ENCODE measurements at places on chromosomes 13 and 19.
A peak's percentile ranks its signal among the peaks of the same experiment; 100 is the strongest.

GRCh38 chr19:18972301-18972811 is 31.3 kb upstream of the HOMER3 start:
- DNase-seq, result no peak

DNA sequence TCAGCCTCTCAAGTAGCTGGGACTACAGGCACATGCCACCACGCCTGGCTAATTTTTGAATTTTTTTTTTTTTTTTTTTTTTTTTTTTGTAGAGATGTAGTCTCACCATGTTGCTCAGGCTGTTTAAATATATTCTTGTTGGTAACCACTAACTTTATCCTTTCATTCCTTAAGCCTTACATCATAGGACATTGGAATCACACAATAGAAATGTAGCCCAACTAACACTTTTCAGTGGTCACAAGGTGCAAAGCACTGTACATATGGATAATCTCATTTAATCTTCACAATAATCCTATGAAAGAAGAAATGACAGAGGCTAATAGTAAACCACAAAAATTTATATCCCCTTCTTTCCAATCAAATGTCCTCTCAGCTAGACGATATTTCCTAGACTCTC is 417.8 kb upstream of the DACH1 start:
- DNase-seq, result no peak

GRCh38 chr19:39539165-39539517 is 820 bp downstream of the EID2 start:
- DNase-seq, result no peak

GRCh38 chr13:109941221-109941620 is 154.8 kb upstream of the IRS2 start:
- no peak for DNase-seq

DNA sequence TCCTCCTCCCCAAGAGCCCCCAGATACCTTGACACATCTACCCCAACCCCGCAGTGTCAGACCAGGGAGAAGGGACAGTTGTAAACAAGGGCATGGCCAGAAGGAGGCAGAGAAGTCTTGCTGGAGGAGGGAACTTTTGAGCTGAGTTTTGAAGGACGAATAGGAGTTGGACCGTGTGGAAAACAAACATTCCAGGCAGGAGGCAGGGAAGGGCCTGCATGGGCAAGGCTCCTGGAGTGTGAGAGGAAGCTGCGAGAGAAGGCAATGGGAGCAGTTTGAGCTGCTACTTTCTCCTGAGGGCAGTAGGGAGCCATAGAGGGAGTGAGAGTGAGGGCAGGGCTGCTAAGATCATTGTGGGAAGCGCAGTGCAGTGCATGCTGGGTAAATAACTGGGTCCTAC is 23.3 kb downstream of the IL12RB1 start:
- DNase-seq, result no peak

DNA sequence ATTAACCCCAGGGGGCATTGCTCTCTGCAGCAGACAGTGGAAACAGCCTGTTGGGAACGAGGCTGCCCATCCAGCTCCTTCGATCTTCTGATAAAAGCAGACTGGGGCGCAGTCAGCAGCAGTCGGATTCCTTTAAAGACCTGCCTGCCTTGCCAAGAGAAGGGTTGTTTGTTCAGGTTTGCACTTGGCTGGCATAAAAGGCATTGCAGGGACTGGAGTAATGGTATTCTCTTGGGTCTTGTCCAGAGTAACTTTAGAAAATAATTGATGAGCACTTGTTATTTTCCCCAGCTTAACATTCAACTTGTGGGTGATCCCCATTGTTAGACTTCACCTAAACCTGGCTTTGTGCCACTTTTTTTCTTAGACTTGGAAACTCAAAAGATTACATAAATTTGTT is 67.3 kb upstream of the SLC10A2 start:
- no peak for DNase-seq

GRCh38 chr13:113904411-113904810 is 40.5 kb upstream of the GAS6 start:
- DNase-seq, result no peak

DNA sequence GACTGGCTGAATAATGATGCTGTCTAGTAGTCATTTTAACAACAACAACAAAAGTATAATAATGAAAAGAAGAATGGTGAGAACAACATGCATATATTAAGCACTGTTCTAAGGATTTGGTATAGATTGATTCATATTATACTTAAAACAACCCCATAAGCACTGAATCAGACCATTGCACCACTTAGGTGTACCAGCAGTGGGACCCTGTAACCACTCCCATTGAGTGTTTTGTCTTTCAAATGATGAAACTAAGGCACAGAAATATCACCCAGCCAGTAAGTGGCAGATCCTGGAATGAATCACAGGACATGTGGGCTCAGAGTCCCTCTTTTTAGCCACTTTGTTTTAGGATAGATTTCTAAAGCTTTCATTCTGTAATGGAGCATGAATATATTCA is 14.9 kb upstream of the TNFSF11 start:
- DNase-seq, result no peak

DNA sequence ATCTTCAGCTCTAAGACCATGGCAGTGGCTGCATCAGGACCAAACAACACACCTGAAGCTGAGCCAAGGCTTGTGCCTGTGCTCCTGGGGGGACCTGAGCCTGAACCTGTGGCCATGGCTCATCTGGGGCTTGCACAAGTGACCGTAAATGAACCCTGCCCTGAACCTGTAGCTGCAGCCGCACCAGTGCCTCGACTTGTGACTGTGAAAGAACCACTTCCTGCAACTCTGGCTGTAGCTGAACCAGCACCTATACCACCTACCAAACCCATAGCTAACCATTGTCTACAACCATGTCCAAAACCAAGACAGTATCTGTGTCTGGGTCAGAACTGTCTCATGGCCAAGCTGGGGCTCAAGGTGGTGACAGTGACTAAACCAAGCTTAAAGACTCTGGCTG is 28.2 kb upstream of the SDHAF1 start:
- DNase-seq, result no peak

DNA sequence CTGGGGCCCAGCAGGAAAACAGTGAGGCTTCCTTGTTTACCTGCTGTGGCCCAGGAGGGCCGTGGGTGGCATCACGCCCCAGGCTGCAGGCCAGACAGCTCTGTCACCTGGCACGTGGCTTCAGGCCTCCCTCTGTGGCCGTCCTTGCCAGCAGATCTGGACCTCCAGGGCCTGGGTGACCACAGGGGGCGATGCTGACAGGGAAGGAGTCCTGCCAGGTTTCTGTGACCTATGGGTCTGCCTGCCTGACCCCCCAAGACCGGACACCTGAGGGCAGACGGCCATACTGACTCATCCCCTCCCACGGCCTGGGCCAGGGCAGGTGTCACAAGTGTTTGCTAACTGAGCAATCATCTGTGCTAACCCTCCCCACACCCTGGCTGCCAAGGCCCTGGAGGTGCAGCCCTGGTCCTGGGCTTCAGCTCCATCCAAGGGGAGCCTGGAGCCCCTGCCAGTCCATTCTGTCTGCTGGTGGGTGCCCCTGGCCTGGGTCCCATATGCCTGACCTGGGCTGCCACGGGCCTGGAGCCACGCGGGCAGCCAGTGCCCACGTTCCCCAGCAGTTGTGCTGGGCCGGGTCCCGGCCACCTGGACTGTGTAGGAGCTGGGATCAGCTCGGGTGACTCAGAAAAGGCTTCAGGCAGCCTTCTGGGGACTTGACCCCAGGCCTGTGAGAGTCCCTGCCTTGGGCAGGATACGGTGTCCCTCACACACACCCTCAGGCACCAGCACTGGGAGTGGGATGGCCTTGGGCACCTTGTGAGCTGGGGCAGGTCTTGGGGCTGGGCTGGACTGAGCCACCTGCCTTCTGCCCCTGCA is 3.7 kb downstream of the CDC34 start:
- no peak for DNase-seq

DNA sequence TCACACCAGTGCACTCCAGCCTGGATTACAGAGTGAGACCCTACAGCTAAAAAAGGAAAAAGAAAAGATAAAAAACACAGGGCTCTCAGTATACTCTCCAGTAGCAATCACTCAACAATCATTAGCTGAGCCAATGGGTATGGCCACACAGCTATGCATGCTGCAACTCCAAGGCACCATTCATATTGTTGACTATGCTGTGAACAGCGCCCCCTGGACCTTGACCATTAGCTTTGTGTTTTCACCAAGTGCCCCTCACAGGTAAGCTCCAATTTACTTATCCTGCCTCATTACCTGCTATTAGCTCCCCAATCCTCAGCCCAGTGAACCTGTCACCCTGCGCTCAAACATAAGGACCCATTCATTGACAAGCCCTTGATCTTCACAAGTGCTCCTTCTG is 35.8 kb downstream of the ZIC5 start:
- DNase-seq, result no peak

GRCh38 chr19:41734585-41734984 is 20.7 kb upstream of the CEACAM6 start:
- DNase-seq, result peak; percentile 95

GRCh38 chr13:114128624-114129522 is 3.5 kb downstream of the RASA3 start:
- DNase-seq, result no peak

DNA sequence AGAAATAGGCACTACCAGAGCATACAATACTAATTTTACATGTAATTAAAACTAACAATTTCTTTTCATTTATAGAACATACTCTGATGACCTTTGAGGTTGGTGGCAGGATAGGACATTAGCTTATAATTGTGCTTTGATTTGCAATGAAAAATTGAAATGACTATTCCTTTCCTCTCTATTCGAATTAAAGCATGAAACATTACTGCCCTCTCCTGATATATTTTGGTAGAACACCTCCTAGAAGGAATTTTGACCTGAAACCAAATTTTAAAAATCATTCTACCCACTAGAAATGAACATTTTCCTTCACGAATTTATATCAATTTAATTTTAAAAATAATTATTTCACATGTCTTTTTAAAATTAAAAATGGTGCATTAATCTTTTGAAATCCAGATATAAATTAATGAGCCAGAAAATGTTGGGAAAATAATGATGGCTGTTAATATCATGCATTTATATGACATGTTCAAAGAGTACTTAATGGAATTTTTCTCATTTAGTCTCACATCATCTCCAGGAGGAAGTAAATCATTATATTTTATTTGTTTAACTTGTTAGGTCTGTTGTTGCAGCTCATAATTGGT is 556.3 kb upstream of the ARGLU1 start:
- no peak for DNase-seq

- no peak for DNase-seq
These were observed 327.5 kb upstream of the SPRY2 start for GRCh38 chr13:80668452-80668851.

- no peak for DNase-seq
These were observed 22.7 kb upstream of the NAXD start for GRCh38 chr13:110592665-110593064.

- DNase-seq, result no peak
These were observed 45.9 kb upstream of the TFDP1 start for GRCh38 chr13:113538689-113539058.

- peak; percentile 92 for DNase-seq
These were observed 32.0 kb upstream of the TUBGCP3 start for GRCh38 chr13:112619730-112620631.

DNA sequence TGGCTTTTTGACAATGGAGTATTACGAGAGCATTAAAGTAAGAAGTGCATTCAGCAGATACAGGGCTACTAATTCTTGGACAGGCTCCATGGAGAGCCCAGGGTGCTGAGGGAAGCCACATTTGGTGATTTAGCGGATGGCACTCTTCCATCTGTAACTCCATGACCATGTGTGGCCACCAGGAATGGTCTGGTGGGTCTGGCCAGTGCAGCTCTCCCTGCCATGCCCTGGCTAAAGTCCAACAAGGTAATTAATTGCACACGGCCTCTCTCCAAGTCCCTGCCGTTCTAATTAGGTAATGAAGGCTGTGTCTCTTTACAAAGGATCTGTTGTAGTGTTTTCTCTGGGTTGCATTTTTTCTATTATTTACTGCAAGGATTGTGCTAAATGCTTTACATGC is 4.3 kb upstream of the ZFR2 start:
- DNase-seq, result no peak

- DNase-seq, result peak; percentile 84
These were observed at the start of gene MPND for GRCh38 chr19:4343370-4344307. Gene MPND, plus strand, starts transcription at chr19:4343562. Its CDS starts 32 bp downstream, at chr19:4343594.

GRCh38 chr13:34587576-34587975 is 354.5 kb upstream of the NBEA start:
- DNase-seq, result no peak

DNA sequence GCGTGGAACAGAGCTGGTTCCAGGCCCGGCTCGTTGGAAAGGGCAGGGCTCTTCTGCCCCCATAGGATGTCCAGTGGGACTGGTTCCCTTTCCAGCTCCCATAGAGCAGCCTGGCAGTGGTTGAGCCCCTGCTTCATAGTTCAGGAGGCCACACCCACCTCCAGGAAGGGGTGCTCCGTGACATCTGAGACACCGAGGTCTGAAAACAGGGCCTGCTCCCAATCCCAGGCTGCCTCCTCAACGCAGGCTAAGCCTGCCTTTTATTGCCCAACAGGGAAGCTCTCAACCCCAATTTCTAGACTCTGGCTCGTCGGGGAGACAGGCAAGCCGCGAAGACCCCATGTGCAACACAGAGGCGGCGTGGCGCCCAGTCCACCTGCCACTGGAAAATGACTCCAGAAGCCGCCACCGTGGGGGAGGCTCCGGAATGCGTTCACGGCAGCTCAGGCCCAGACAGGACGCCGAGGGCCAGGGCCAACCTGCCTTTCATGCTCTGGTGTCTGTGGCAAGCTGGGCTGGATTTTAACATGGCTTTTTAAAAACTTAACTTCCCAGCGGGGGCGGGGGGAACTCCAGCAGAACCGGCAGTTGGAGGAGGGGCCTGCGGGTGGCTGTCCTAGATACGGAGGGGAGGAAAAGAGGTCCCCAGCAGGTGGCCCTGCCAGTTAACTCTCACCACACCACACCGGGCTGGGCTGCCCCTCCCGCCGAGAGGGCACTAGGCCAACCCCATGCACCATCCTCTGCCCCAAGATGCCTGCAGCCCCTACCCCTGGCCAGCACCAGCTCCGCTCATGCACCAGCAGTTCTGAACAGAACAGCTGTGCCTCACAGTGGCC is 17.9 kb upstream of the TINCR start:
- DNase-seq, result peak; percentile 84

DNA sequence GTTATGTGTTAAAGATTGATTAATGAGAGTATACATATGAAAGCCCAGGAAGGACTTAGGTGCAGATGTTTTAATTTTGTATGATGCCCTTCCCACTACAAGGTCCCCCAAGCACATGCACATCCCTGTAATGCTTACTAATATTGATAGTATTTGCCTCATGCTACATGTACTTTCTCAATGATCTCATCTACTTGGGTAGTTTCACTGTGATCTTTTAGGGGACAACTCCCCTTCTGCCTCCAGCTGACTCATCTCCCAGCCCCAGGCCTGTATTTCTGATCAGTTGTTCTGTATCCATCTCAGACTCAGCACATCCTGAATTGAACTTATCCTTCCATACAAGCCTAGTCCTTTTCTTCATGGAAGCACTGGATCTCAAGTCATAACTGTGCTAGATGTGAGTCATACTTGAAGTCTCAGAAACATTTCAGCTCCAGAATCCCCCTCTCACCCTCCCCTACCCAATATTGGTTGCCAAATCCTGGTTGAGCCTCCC is 49.4 kb upstream of the INTS6 start:
- DNase-seq, result no peak

DNA sequence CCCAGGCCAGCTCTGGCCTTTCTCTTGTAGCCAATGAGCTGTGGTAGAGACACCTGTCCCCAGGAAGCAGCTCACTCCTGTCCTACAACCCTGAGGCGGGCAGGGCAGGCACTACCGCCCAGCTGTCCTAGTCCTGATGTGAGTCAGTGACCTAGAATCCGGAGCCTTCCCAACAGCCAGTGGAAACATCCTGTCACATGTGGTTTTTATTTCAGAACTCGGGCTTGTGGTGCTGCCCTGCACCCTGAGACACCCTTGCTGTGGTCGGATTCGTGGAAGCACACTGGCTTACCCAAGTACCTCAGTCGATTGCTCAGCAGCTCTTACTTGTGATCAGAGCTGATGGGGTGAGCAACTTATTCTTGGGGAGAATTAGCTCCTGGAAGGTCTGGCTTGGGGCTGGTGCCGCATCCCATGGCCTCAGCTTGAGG is 83.6 kb upstream of the ARHGEF7 start:
- DNase-seq, result peak; percentile 73

Data from NCI-H510A (cell line).